ENCODE measurements at places on chromosomes 11 and 22.

GRCh38 chr11:128940156-128940555, 2.5 kb downstream of the TP53AIP1 start:
- DNase-seq: no peak

DNA sequence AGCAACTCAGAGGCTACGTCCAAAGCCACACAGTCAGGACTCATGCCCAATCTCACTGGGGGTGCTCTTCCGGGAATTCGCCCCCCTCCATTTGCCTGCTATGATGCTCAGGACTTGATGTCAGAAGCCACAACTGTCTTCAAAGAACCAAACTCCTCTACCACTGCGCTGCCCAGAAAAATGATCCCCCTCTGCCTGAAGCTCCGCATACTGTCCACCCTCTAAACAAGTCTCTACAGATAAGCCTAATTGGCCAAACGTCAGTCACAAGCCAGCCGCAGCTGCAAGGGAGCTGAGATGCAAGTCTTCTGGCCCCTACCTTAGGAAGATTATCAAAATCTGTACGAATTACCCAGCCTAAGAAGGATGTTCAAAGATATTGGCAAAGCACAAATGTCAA, 294.6 kb downstream of the BUD13 start:
- DNase-seq: no peak

DNA sequence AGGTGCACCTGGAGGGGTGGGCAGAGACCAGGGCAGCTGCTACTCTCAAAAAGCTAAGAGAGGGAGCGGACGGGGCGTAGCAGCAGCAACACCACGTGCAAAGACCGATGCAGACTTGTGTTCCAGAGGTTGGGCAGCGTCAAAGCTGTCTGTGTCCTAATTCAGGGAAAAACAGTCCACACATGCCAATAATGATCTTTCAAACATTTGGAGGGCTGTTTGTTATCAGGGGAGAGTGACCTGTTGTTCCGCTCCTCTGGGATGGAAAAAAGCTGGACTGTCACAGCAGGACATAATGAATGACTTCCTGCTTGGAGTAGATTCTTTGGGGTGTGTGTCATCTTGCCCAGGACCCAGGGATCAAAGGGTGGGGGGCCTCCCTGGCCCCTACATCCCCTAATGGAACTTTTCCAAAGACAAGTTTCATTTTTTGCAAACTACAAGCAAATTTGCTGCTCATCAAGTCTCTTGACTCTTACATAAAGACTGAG, 6.2 kb upstream of the FBLN1 start:
- DNase-seq: no peak

DNA sequence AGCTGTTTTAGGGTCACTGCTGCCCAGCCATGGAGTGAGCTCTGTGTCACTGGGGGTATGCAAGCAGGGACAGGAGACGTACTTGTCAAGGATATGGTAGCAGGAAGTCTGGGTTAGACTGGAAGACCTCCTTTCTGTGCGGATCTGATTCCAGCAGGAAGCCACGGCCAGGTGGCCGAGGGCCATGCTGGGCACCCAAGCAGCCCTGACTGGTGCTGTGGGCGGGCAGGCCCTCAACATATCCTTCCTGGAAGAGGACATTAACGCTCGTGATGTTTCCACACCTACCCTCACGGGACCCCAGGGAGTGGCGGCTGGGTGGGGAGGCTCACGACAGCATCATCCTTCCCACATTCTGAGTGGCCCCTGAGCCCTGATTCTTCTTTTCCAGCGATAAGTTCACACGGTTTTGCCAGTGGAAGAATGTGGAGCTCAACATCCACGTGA, 8.7 kb upstream of the ANKRD13D start:
- DNase-seq: no peak

GRCh38 chr11:68211546-68211945, 1.6 kb downstream of the KMT5B start:
- DNase-seq: peak; percentile 19

GRCh38 chr11:100849009-100849900, 162.2 kb downstream of the ARHGAP42 start:
- no peak for DNase-seq

GRCh38 chr11:13924801-13925327, 37.7 kb upstream of the SPON1 start:
- no peak for DNase-seq
